BE2C (cell line): ENCODE measurements at places on chromosomes 6 and 20.

DNA sequence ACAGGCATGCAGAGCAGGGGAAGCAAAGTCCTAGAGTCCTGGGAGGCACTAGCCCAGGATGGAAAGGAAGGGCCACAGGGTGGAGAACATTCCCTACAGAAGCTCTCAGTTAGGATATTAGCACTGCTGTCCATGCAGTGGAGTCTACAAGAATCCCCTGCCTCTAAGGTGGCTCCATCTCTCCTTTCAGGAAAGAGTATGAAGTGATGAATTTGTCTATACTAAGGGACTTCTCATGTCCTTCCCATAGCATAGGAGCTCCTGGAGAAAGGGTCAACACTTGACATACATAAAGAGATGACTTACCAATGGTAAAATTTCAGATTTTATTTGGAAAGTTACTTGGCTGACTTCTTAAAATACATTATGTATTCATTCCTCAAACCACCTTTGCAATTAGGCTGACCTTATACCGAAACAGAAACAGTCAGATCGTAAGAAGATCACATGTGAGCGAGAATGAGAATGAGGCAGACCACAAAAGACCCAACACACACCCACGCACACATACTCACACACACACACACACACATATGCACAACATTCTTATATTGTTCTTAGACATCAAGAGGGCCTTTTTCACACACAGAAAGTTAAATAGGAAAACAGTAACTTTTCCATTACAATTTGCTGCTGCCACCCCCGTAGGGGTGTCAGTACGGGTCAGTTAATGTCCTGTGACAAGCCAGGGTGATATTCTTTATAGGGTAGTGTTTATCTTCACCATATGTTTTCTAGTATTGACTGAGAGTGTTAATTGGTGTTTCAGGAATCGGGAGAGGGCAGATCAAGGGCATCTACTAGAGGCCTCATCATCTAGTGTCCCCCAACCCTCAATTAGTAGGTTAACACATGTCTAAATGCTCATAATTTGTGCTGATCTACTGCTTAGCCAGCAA, 159.4 kb downstream of the FAXC start:
- no peak for DNase-seq

DNA sequence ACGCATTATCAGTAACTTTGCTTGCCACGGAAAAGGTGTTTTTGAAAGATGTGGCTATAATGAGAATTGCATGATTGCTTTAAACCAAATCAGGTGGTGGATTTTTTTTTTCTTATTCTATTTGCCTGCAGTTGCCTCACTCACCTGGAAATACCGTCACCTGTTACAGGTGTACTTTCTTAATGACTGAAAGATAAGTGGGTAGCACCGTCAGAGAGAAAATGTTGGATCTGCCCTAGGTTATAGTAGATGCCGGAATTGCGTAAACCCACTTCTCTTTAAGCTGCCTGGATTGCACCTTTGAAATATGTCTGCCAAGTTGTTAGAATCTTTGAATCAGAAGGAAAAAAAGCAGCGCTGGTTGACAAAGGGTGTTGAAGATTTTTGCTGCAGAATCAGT, 68.5 kb downstream of the SH3BGRL2 start:
- no peak for DNase-seq

DNA sequence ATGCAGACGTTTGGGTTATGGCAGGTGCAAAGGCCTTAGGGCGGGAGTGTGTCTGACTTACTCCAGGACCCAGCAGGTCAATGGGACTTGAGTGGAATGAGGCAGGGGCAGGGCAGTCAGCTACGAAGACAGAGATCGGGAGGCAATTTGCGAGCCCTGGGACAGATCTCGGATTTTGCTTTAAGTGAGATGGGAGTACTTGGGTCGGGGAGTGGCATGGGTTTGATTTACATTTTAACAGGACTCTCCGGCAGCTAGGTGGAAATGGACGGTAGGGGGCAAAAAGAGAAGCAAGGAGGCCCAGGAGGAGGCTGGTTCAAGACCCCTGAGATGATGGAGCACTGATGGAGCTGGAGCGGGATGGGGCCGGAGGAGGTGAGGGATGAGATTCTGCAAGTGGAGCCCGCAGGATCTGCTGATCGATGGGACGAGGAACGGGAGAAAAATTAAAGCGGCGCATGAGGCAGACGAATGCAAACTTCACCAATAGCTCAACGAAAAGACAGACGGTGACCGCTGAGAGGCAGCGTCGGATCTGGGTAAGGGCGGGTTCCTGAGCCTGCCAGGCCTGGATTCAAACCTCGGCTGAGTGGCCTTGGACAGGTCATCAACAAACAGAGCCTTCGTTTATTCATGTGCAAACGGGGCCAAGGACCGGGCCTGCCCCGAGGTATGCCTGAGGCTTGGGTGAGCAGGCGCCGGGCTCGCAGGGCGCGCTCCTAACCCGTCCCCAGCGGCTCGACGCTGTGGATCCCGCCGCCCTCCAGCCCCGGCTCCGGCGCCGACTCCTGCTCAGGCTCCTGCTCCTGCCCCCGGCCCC, 756 bp upstream of the RBCK1 start:
- DNase-seq, result peak; percentile 77

DNA sequence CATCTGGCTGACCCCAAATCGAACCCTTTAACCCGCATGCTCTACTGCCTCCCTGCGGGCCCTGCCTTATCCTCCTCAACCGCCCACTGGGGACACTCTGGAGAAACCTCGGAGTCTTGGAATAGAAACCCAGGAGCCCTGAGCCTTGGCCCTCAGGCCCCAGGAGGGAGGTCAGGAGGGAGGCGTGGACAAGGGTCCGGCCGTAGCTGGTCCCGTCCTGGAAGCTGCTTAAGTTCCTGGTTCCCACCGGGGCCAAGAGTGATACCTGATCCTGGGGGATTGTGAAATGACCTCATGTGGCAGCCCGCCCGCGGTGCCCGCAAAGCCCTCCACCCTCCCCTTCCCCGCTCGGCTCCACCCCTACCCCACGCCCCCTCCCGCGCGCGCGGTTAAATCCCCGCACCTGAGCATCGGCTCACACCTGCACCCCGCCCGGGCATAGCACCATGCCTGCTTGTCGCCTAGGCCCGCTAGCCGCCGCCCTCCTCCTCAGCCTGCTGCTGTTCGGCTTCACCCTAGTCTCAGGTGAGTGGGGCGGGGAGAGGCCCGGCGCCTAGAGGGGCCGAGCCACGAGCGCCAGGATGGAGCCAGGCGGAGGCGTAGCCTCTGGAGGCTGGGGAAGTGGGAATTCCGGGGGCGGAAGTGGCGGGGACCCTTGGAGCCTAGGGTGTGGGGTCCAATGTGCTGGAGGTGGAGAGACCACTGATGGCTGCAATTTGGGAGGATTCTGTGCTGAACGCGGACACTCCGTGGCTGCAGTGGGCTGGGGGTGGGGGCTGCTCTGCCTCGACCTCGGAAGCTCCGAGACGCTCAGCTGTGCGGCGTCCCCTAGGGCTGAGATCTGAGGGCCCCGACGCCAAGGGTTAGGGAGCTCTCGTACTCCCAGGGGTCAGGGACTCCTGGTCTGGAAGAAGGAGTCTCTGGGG, at the start of gene WFDC2:
WFDC2 (plus strand) TSS at position 418 of the 926 bp plus-strand sequence; CDS start at position 447, 29 bp downstream.
- DNase-seq, result no peak

- DNase-seq, result no peak
Measured at GRCh38 chr20:47859278-47859677, 74.0 kb upstream of the SULF2 start.

DNA sequence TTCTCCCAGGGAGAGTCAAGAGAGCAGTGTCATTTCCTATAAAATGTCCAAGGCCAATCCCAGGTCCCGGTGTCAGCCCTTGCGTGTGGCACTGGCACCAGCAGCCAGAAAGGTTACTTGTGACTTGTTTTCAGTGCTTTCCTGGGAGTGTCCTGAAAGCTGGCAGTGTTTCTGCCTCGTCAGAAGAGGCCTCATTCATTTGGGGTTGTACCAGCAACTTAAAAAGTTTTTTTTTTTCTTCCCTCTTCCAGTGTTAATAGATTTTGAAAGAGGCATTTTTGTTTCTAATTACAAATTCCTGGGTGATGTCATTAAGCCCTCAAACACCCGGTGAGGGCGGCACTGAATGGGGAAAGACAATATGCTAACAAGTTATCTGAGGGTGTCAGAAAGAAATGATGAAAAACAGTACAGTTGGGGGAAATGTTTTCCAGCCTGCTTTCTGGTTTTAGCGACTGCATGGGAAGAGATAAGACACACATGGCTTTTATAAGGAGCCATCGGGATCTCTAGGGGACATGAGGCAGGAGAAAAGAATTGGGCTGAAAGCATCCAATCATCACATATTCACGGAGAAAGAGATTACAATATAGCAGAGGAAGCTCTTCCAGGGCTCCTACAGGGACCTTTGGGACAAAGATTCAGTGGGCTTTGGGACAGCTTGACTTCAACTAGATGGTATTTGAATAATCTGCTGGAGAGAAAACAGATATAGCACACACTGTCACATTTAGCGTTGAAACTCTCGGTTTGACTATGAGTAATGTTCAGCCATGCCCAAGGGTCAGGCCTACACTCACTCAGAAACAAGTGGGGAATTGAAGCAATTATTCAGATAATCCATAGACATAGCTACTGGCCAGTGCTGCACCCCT, 153.0 kb downstream of the BCAS1 start:
- DNase-seq, result peak; percentile 57

DNA sequence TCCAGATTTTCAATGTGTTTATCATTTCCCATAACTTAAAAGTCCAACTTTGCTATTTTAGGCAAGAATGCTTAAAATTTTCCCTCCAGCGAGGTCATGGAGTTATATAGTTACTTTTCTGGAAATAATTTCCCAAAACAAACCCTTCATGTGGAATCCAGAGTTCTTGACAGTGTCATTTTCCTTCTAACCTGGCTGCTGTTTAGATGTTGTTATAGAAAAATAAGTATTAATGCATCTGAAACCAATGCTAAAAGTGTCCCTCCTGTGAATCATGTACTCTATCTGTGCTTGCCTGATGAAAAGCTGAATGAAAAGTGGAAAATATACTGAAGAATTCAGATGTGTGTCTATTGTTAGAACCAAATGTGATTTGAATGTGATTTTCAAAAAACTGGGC, 245.3 kb upstream of the HSF2 start:
- no peak for DNase-seq

DNA sequence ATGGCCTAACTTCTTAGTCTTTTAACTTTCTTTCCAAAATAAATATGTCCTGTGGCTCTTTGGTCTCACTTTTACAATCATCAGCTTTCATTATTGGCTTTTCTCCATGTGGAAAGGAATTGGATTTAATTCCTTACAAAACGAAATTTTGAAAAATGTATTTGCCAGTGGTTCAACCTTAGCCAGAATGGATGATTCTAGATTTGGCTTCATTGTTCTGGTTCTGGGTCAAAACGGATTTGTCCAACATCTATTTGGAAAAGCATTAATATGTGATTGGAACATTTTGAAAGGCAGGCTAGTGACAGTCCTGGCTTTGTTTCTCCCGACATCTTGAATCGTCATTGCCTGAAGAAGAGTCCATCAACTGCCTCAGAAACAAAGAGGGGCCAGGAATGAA, 59.2 kb downstream of the TENT5A start:
- no peak for DNase-seq

DNA sequence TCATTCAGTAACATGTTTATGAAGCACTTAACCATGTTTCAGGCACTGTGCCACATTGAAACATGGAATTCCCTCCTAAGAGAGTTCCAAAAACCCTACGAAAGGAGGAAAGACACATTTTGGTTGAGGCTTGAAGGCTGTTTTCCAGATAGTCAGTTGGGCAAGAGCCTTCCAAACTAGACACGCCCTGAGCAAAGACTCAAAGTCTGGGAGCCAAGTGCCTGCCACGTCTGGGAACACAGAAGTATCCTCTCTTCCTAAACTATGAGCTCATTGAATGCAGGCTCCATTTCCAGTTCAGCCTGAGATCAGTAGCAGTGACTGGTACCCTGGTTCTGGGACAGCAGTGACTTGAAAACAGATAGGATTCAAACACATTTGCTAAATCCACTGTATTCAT, 74.5 kb upstream of the FAM8A1 start:
- DNase-seq, result no peak

GRCh38 chr20:47724396-47724795, 60.9 kb downstream of the SULF2 start:
- peak; percentile 84 for DNase-seq

GRCh38 chr6:26045928-26046368, 41.3 kb upstream of the HFE start:
- no peak for DNase-seq

GRCh38 chr6:22726966-22727365, 157.6 kb downstream of the HDGFL1 start:
- no peak for DNase-seq

- DNase-seq, result no peak
Measured at GRCh38 chr6:168054765-168055560, 24.0 kb downstream of the FRMD1 start.

- DNase-seq, result no peak
Measured at GRCh38 chr6:20180935-20181334, 31.3 kb downstream of the MBOAT1 start.

GRCh38 chr6:136764517-136764993, 27.7 kb downstream of the MAP3K5 start:
- no peak for DNase-seq

- DNase-seq, result no peak
Measured at GRCh38 chr20:59211208-59211765, 47.7 kb downstream of the ZNF831 start.

DNA sequence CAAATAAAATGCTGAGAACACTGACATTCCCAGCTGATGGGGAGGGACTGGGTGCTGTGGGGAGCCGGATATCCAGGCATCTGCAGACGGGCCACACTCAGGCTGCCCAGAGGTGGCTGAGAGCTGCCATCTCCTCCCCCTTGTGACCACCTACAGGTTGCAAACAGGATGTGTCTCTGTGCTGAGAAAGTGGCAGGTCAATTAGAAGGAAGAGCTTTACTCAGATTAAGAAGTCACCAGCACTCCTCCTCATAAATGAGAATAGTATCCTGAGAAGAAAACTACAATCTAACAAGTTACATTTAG, 63.0 kb downstream of the HUS1B start:
- DNase-seq, result no peak

DNA sequence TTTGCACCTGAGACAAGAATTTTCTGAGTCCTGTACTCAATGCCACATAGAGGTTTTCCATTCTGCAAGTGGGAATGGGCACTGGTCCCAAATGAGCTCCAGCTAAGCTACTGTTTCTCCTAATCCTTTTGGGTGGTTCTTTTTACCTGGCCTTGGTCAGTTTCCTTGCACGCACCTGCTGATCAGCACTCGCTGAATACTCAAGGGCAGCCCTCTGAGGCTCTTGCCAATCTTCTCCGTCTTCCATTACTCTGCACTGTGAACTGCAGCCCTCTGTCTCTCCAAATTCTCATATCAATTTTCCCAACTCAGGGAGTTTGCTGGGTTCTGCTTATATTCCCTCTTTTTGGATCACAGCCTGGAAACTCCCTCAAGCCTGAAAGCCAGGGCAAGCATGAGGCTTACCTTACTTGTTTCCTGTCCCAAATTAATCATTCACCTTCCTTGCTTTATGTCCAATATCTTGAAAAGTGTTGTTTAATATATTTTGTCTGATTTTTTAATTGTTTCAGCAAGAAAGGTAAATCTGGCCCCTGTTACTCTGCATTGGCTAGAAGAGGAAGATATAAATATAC, 138.0 kb upstream of the TBX18 start:
- DNase-seq, result no peak
